CD4-positive, alpha-beta T cell treated with Interleukin-1 beta for 1 hour (primary cell): ENCODE measurements at places on chromosomes 6 and 20.

GRCh38 chr6:28589957-28590349, 64.3 kb downstream of the GPX5 start:
- no peak for DNase-seq

GRCh38 chr20:41225091-41225490, 87.7 kb downstream of the PLCG1 start:
- no peak for DNase-seq

GRCh38 chr6:159981403-159982245, 12.7 kb downstream of the IGF2R start:
- DNase-seq: peak; percentile 73

DNA sequence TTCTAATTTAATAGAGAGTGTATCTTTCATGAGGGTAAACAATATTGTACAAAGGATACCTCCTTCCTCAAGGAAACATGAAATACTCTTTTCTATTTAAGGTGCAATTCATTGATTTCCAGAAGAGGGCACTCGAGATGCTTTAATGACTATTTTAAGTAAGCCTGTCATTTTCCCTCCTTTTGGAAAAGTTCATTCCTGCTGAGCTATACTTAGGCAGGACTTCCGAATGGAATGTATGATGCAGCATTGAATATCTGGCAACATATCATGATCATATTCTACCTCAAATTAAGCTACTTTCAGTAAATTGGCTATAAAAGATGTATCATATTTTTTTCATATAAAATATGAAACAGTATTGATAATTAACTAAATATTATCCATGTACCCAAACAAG, 5.0 kb downstream of the DST start:
- DNase-seq: no peak

DNA sequence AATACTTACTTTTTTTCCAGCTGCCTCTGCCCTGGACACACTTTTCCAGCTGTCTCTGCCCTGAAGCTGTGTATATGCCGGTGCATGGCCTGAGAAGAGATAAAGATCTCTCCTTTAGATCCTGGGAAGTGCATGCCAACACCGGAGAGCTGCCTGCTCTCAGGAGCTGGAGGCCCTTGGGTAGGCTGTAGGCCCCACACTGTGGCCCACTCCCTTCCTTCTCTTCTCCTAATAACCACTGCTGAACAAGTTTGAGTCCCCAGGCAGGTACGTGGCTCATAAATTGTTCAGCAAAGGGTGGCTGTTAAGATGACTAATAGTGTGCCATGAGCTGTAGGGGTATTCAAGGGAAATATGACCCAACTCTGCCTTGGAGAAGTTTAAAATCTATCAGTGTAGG, 102.5 kb downstream of the CD24 start:
- DNase-seq: no peak

DNA sequence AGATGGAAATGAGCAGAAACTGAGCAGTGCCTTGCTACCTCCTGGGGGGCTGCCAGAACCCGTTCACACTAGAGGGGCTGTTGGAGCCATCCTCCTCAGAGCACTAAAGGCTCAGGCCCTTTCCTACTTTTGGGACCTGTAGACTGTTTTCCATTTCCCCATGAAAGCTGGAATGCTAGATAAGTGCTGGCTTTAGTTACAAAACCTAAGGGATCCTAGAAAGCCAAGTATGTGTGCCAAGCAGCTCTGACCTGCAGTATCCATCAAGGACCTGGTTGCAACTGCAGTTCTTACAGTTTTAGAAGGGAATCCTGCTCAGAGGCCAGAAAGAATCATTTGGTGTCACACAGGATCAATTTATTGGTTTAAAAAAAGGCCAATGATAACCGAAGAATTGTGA, 176.7 kb upstream of the COL21A1 start:
- no peak for DNase-seq

- no peak for DNase-seq
Measured at GRCh38 chr20:8662433-8662954, 406.4 kb upstream of the PLCB4 start.

- DNase-seq: no peak
Measured at GRCh38 chr6:91730710-91731109, 1143.8 kb upstream of the MAP3K7 start.

DNA sequence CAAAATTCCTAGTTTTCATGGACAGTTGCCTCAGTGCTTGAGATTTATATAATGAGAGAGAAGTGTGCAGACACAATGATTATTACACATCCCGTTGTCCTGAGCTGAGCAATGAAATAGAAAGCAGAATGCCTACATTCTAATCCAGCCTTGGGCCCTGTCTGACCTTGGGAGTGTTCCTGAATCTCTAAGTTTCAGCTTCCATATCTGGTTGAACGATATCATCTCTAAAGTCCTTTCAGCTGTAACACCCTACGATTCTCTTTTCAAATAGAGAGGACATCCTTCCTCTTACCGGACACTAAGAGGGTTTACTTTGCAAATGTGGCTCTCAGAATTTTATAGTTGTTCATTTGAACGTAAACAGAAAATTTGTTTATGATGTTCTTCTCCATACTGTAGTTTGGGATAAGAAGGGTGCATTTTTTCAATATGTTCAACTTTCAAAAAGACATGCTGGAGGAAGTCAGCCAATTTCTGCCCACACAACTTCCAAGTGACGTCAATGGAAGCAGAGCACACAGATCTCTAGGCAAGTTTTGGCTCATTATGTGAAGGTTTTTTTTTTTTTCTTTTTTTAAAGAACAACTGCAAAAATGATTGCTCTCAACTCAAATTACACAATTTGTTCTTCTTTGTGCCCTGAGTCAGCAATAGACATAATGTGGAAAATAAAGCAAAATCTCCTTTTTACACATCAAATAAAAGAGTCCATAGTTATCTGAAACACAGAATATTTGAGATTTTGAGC, 50.4 kb downstream of the PDE7B start:
- DNase-seq: no peak

DNA sequence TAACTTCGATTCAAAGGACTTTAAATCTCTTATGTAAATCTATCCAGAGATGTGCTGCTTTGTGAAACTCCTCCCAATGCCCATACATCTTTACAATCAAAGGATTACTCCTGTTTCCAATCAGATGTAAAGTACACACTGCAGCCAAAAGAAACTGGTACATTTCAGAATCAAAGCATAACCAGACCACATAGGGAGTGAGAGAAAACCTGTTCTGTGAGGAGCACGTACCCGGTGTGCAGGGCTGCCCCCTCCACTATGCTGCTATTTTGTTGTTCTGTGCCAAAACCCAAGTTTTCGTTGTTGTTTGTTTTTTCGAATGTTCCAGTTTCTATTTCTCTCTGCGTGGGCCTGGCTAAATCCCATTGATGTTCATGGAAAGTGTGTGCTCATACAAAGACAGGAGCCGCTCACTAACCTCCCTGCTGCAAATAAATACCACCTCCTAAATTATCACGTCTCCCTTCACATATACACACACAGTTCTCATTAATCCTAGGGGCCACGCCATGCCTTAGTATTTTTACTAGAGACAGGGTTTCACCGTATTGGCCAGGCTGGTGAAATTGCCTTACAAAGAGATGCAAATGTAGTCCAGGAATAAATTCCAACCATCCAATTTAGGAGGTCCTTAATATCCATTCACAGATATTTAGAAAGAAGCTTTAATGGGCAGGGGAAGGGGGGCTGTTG, 52.9 kb downstream of the ATP9A start:
- no peak for DNase-seq
